ENCODE measurements at places on chromosomes 4 and X.

GRCh38 chrX:64842492-64842891 is 133.8 kb downstream of the ZC4H2 start:
- no peak for DNase-seq

GRCh38 chr4:92455329-92455839 is 151.6 kb downstream of the GRID2 start:
- DNase-seq, result no peak

- no peak for DNase-seq
Measured at GRCh38 chr4:149952101-149952500, 126.1 kb upstream of the DCLK2 start.

- DNase-seq, result peak; percentile 2
Measured at GRCh38 chr4:104860238-104861123, 286.2 kb upstream of the TET2 start.

DNA sequence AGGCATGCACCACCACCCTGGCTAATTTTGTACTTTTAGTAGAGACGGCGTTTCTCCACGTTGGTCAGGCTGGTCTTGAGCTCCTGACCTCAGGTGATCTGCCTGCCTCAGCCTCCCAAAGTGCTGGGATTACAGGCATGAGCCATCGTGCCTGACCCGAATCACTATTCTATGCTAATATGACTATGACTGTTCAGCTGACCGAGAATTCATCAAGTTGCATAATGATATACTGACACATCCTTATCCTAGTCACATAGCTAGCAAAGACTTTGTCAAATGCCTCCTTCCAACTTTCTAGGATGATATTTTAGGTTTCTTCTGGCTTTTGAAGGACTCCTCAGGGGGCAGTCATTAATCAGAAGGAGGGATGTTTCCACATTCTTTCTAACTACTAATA is 4.8 kb upstream of the GPM6B start:
- no peak for DNase-seq

DNA sequence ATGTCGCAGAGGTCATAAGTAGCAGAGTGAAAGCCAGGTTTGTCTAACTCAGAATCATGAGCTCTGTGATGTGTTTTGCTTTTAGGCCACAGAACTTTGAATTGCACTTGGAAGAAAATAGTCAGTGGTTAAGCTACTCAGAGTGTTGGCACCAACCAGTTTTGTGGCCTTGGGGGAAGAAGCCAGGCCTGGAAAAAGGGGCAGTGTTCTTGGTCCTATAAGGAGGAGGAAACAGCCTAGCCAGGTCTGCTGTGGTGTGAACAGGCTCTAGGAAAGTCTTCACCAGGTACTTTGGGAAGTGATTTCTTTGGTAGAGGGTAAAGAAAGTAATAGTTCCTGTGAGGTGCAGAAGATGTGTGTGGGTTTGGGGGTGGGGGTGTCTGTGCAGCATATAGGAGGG is 49.2 kb downstream of the FHIP1A start:
- DNase-seq, result no peak

DNA sequence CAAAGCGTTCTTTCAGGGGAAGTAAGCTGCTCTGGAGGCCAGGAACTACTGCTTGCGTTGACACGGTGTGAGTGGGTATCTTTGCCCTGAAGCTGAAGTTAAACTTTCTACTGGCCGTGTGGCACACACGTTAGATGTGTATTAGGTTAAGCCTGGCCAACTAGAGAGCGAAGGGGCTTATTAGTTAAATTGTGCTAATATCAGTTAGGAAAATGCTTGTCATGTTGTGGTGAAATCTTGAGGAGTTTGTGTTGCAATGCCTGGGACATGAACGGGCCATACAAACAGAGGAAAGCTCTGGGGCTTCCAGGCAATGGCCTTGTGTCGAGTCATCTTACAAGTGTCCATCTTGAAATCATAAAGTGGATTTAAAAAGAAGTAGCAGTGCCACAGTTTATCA is 62.6 kb downstream of the NSUN7 start:
- no peak for DNase-seq

DNA sequence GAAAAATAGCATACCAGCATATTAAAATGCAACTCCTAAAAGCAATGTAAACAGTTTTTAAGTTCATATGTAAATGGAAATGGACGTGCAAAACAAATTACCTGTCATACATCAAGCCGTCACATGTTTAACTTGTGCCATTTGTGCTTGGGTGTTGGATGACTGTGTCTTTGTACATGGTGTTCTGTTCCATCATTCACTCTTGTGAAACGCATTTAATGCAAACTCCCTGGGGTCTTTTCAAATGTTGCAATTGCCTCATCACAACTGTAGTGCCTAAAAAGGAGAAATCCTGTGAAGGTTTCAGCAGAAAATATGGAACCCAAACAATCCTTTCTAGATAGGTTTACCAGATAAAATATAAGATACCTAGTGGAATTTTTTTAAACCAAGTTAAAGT is 52.4 kb downstream of the PHOX2B start:
- DNase-seq, result no peak

DNA sequence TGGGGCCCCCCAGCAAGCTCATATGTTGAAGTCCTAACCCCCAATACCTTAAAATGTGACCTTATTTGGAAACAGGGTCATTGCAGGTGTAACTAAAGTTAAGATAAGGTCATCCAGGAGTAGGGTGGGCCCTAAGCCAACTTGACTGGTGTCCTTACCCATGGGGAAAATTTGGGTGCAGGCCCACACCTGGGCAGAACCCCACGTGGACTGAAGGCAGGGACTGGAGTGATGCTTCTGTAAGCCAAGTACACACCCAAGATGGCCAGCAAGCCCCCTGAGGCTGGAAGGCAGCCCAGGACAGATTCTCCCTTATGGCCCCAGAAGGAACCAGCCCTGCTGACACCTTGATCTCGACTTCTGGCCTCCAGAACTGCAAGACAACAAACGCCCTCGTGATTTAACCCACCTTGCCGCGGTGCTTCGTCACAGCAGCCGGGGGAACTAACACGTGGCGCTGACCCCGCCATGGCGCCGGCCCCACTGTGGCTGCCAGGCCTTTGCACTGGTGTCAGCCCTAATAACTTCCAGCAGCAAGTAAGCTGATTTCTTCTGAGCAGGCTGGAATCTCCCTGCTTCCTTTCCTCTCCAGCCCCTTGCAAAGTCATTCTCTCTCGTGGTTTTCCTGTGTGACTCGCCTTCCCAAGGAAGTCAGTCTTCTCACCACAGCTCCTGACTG is 23.2 kb upstream of the MXD4 start:
- DNase-seq, result no peak

- no peak for DNase-seq
Measured at GRCh38 chr4:56264873-56265272, 122.4 kb downstream of the AASDH start.

DNA sequence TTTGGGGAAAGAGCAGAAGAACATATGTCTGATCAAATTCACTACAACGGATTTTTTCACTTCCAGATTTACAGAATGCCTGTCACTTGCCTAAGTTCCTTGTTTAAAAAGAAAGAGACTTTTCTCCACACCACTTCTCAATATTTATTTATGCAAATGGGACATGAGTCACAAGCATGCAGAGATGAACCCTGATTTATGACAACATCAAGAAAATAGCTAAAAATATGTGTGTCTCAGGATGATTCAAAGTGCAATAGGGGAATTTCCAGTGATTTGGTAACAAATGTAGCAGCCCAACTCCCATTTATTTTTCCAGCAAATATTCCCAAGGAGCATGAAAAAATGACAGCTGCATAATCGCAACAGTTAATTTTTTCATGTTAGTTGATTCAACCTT is 180.4 kb upstream of the FAT1 start:
- DNase-seq, result no peak

DNA sequence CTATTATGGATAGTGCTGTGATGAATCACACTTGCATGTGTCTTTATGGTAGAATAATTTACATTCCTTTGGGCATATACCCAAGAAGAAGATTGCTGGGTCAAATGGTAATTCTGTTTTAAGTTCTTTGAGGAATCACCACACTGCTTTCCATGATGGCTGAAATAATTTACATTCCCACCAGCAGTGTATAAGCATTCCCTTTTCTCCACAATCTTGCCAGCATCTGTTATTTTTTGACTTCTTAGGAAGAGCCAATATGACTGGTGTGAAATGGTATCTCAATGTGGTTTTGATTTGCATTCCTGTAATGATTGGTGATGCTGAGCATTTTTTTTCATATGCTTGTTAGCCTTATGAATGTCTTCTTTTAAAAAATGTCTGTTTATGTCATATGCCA is 1120.2 kb downstream of the ARAP2 start:
- no peak for DNase-seq

- DNase-seq, result no peak
Measured at GRCh38 chr4:105838082-105838481, 57.2 kb upstream of the NPNT start.

DNA sequence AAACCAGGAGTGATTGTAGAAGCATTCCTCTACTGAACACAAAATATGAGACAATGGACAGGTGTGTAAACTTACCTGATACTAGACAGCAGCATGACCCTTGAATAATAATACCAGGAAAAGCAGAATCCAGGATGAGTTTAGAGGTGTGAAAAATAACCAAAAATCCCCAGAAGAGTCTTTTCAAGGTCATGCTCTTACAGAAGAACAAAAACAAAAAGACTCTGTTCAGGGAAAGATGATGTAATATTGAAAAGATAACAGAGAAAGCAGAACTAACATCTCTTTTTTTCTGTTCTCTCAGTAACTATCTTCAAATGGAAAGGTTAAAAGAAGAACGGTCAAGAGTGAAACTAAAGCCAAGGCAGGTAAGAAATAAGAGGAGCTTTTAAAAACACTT is 14.0 kb upstream of the ARHGAP10 start:
- DNase-seq, result no peak

DNA sequence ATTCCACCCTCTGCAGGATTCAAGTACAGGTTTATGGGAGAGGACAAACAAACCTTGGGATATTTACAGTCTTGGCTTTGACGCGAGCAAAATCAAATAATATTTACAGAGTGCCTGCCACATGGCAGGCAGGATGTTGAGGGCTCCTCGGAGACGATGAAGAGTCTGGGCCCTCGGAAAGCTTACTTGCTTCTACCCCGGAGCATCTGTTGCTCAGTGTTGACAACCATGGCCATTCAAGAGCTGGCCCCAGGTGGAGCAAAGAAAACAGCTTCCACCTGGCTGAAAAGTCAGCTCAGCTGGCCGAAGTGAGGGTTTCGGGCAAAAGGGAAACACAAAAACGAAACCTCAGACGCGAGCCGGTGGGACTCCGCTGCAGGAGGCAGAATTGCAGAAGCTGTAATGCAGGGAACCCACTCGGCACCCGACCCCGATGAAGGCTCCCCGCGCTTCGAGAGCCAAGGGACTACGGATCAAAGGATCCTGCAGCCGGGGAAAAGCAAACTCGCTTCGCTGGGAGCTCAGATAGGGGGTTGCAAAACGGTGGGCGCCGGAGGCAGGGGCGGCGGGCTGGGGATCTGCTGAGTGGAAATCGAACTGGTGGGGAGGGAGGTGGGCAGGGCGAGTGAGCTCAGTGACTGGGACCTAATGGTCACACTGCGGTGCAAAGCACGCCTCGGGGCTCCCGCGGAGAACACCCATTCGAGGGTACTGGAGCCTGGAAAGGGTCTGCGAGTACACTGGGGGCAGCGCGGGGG is 805 bp downstream of the ATP8A1 start:
- no peak for DNase-seq

GRCh38 chr4:153747406-153747955 is 12.3 kb downstream of the RNF175 start:
- DNase-seq, result no peak

DNA sequence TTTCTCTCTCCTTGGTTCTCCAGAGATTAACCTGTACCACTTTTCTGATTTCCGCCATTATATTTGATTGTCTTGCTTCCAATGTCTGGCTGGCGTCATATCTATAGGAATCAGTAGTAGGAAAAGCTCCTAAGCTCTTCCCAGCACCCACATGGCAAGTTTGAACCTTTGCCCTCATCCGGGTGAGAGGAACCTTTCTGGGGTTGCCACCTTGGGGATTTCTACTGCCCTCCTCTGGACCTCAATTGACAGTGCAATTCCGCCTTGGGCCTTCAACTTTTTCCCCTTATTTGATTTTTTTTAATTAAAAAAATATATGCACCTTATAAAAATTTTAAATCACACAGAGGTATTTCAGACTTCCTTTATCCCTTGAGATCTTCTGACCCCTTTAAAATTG is 2.0 kb upstream of the CXorf66 start:
- DNase-seq, result no peak

DNA sequence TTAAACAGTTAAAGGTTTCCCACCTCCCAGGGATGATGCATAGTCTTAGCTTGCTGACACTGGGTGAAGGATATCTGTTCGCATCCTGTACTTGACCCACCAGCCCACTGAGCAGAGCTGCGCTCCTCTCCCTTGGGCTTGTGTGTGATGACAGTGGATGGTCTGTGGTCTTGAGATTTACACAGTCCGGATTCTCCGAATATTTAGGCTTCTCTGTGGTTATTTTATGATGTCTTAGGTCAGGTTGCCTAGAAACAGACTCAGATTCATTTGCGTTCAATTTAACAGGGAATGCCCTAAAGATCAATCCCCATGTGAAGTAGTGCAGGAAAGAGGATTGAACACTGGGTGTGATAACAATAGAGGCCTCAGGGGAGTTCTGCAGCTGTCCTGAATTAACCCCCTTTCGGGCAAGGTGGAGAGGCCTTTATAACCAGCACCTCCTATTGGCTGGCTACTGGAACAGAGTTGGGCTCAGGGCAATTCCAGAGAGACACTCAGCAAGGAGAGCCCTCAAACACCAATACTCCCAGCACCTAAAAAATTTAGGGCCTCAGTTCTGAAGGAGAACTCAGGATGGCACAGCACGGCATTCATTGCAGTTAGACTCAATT is 653.2 kb upstream of the GALNT7 start:
- DNase-seq, result no peak

- no peak for DNase-seq
Measured at GRCh38 chrX:2539586-2539985, 38.8 kb upstream of the DHRSX start.

DNA sequence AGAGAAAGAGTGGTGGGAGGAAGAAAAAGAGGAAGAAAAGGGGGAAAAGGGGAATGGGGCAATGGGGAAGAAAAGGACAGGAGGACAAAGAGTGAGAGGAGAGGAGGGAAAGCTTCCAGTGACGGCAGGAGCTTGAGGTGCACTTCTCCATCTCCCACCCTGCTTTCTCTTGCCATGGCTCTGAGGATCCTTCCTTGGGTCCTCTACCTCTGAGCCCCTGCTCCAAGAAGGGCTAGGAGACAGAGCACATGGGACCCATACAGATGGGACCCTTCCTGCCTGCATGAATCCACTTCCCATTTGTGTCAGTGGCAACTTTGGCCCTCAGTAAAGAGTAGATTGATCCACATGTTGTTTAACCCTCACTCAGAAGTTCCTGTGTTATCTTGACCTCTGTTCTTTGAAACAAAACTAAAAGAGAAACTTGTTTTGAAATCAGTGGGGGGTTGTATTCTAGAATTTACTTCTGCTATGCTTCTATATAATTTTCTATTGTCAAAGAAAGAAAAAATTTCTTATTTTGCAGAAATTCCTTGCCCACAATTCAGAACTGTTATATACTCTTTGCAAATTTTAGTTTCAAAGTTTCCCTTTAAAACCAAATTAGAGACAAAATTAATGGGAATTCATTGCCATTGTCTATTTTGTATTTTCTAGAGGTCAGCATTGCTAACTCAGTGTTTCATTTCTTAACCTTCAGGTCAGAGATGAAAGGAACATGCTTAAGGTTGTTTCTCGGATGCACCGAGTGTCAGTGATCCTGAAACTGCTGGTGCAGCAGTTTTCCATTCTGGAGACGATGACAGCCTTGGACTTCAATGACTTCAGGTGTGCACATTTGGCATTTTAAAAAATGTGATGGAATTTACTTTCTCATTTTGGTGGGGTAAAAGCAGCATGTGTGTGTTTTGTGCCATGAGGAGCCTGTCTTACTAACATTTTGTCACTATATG is 5.0 kb downstream of the TDO2 start:
- DNase-seq, result no peak

GRCh38 chr4:8504279-8505007 is 63.9 kb downstream of the TRMT44 start:
- no peak for DNase-seq

- DNase-seq, result no peak
Measured at GRCh38 chr4:145679991-145680455, at the start of gene C4orf51. Gene C4orf51, plus strand, starts transcription at chr4:145680146. Its CDS starts 58 bp downstream, at chr4:145680204.
